ENCODE measurements at places on chromosomes 2 and 18.
A peak's percentile ranks its signal among the peaks of the same experiment; 100 is the strongest.

DNA sequence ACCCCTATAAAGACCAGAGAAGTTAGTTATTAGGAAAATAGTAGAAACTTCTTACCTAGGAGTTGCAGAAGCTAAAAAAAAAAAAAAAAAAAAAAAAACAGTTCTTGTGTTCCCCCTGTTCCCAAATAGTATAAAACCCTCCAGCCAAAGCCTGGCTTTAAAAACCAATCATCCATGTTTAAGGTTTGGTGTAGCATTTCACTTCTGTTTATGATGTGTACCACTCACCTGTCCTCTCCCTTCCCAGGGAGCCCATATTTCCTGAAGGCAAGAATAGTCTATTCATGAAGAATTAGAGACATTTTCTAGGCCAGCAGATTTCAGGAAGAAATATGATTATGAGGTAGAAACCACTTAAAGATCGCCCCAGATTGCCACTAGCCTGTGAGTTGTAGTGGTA, 273.6 kb downstream of the SETBP1 start:
- no peak for DNase-seq

DNA sequence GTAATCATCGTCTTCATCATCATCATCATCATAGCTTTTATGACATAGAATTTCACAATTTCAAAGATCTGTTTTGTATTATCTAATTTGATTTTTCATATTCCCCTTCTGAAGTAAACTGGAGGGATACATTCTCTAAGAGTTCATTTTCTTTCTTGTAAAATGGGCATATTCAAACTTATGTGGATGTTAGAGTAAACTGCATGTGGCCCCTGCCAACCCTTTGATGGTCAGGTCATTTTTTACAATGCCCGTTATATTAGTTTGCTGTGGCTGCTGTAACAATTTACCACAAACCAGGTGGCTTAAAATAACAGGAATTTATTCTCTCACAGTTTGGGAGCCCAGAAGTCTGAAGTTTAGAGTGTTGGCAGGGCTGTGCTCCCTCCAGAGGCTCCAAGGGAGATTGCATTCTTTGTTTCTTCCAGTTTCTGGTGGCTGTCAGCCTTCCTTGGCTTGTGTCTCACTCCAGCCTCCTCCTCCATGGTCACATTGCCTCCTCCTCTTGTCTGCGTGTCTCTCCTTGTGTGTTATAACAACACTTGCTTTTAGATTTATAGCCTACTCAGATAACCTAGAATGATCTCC, 127.5 kb upstream of the MMADHC start:
- DNase-seq, result peak; percentile 35

DNA sequence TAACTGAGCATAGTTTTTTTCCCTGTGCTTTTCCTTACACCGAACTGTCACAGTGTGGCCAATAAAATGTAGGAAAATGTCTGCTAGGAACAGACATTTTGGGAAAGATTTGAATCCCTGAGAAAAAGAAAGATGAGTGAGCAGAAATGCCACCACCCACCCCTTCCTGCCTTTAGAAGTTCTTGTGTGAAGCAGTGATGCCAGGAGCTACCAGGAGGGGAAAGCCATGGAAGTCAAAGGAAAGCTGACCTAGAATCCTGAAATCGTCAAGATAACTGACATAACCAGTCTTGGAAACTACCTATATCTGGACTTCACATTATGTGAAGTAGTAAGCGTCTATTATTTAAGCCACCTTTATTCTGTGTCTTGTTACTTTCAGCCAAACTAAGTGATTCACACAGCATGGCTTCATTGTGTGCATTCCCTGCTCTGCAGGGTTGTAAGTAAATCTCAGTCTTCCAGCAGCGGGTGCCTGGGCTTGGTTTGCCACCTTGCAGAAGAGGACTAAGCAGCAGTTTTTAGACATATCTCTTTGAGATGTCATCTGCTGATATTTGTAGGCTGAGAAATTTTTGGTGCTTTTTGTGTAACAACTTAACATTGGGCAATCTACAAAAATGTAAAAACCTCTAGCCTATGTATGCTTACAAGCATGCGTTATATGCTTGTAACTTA, 11.2 kb upstream of the SPRED2 start:
- no peak for DNase-seq

- no peak for DNase-seq
Measured at GRCh38 chr2:168157926-168158325, 89.5 kb downstream of the STK39 start.
